CD14-positive monocyte (primary cell): ENCODE measurements at places on chromosomes 16 and 17.

- no peak for DNase-seq
Observed at GRCh38 chr17:66355510-66355909, 53.1 kb downstream of the PRKCA start.

- DNase-seq: no peak
Observed at GRCh38 chr16:22784690-22785214, 29.2 kb upstream of the HS3ST2 start.

DNA sequence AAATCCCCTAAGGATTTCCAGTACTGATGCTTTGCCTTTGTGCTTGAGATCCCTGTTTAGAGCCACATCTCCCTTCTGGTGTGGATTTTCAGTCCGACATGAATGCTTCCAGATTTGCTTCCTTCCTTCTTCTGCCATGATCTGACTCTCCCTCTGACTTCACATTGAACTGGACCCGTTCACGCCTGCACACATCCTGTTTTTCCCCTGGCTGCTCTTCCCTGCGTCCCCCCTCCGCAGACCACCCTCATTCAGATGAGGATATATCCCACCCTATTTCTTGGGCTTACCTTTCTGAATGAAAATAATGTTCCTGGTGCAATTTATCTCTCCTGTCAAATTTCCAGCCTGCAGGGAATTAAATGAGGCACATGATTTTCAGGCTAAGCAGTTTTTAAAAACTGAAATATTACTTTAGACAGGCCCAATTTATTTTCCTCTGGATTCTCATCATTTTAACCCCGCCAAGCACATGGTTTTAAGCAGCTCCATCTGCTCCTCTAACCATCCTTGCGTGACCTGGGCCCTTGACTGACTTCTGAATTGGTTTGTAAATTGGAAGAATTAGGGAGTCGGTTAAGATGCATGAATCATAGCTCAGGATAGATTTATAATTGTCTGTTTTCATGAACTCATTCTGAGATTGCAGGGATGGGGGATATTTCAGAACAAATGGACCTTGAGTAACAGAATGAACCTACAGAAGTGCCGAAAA, 59.2 kb downstream of the BMERB1 start:
- DNase-seq: no peak

- DNase-seq: peak; percentile 85
Observed at GRCh38 chr16:27315333-27316037, 1.7 kb downstream of the IL4R start.

DNA sequence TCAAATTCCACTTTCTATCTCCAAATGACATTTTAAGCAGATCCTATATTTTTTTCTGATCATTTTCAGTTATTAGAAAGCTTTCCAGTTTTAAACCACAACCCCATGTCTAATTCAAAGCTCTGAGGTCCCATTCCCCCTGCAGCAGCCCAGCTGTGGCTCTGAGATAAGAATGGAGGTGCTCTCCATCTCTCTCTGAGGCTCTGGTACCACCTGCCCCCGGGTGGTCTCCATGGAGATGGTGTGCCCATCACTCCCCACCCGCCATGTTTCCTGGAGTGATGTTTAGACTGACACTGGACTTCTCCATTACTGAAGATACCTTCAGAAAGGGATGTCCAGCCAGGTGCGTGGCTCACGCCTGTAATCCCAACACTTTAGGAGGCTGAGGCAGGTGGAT, 68.1 kb upstream of the SEC14L1 start:
- no peak for DNase-seq

DNA sequence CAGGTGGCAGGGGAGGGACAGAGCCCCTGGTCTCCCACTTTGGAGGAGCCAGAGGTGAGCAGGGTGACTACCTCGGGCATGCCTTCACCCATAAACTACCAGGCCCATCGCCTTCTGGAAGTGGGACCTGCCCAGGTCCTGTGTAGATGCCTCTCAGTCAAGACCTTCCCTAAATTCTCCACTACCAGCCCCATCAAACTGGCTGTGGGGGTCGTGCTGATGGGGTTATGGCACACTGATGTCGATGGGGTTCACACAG, 5.8 kb upstream of the RAB37 start:
- no peak for DNase-seq

GRCh38 chr16:35311475-35311874, 1852.1 kb downstream of the TP53TG3F start:
- DNase-seq: no peak

GRCh38 chr16:77302674-77303073, 103.5 kb downstream of the SYCE1L start:
- DNase-seq: no peak

DNA sequence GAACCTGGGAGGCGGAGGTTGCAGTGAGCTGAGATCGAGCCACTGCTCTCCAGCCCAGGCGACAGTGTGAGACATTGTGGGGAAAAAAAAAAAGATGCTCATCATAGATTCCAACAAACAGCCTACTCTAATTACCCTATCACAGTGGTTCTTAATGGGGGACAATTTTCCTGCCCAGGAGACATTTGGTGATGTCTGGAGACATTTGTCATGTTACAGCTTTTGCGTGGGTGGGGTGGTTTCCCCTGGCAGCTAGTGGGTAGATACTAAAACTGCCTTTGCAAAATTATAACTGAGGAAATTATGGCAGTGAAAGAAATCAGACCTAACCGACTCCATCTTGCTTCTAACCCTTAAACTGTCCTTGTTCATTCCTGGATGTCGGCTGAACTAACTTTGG, 92.5 kb upstream of the RBL2 start:
- DNase-seq: no peak

GRCh38 chr17:31329221-31329620, 7.8 kb upstream of the EVI2A start:
- no peak for DNase-seq

DNA sequence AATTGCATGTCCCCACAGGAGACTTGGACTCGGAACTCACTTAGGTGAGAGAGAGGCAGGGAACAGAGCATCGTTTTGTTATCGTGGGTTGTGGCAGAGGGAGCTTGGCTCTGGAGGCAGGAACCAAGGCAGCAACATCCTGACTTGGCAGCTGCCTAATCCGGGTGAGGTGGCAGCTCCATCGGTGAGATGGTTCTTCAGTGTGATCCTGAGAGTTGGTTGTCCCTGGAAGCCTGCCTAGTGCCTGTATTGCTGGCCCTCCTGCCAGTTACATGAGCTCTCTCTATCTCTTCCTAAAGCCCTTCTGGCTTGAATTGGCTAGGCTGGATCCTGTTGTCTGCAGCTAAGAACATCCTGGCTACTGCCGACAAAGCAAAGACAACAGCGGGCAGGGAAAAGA, 19.9 kb upstream of the SEC14L1 start:
- DNase-seq: no peak

GRCh38 chr17:8480011-8480976, 44.6 kb downstream of the NDEL1 start:
- no peak for DNase-seq

DNA sequence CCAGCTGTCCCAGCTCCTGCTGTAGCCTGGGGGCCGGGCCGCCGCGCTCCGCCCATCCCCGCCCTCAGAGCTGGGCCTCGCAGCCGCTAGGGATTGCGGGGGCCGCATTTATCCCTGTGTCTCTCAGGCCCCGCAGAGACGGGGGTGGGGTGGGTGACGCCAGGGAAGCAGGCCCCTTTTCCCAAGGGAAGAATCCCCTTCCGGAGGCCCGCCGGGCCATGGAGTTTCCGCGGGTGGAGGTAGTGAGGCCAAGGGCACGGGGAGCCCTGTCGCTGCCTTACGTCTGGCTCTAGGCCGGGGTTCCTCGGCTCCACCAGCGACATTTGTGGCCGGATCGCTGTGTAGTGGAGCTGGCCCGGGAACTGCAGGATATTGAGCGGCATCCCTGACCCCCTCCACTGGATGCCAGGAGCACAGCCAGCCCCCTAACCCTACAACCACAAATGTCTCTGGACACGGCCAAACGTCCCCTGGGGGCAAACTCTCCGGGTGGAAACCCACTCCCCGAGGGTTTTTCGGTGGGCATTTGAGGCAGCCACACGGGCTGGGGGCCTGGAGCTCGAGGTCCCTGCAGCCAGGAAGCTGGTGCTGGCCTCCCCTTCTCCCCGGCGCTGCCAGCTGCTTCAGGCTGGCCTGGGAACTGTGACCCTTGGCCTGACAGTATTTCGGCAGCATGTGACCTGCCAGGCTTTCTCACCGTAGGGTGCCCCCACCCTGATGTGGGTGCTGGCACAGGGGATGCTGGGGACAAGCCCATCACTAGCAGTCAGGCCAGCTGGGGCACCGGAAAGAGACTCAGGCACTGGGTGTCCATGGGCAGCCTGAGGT, 12.0 kb upstream of the CD300A start:
- DNase-seq: no peak

DNA sequence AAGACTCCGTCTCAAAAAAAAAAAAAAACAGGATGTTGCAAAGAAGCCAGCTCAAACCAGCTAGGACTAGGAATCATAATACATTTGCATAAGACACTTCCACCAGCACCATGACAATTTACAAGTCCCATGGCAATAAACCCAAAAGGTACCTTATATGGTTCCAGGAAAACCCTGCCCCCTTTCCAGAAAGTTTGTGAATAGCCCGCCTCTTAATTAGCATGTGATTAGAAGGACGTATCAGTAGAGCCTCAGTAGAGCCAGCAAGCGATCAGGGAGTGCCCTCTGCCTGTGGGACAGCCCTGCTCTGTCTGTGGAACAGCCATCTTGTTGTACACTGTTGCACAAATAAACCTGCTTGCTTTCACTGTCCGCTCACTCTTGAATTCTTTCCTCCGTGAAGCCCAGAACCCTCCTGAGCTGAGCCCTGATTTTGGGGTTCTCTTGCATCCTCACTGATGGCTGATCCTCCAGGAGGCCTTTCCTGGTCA, 14.0 kb downstream of the NUPR1 start:
- peak; percentile 71 for DNase-seq

- no peak for DNase-seq
Observed at GRCh38 chr17:74635418-74635817, 11.9 kb upstream of the CD300E start.

DNA sequence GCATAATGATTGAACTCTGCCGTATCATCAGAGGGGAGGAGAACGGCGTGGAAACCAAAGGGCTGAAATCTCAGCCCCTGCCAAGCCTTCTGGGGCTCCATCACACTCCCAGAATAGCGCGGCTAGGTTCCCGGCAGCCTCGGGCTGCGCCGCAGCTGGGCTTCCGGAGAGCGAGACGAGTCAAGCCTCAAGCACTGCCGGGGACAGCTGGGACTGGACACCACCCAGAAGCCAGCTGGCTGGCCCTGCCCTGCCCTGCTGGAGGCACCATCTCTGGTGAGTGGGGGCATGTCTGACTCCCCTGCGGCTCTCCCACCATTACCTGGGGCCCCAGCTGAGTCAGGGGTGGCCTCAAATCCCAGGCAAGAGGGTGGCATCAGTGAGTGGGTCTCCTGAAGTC, 7.2 kb upstream of the GPRC5C start:
- no peak for DNase-seq

GRCh38 chr16:82793528-82794245, 166.9 kb downstream of the CDH13 start:
- no peak for DNase-seq

GRCh38 chr17:48907713-48908046, 527 bp upstream of the UBE2Z start:
- peak; percentile 71 for DNase-seq

GRCh38 chr16:75251280-75252048, at the start of gene BCAR1:
Gene BCAR1, minus strand, starts transcription at chr16:75251624. Its CDS starts 142 bp downstream, at chr16:75251482.
- DNase-seq: no peak

DNA sequence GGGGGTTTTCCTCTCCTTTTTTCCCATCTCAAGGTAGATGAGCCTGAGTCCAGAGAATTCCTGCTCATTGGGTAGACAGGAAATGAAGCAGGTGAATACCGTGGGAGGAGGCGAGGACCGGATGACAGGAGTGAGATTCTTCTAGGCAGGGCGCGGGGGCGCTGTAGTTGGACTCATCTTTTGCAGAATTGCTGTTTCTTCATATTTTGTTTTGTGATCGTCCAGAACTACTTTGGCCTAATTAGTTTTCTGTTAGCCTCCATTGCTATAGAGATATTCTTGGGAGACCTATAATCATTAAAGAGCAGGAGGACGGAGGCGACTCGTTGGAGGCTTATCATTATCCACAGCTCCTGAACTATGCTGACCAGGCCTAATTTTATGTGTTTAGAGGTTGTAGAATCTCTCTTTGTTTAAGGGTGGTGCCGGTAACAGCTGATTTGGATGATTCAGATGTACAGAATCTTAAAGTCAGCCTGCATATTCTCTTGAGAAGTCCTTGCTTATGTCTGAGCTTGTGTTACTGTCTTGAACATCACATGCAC, 650 bp downstream of the ATP6V0A1 start:
- no peak for DNase-seq

DNA sequence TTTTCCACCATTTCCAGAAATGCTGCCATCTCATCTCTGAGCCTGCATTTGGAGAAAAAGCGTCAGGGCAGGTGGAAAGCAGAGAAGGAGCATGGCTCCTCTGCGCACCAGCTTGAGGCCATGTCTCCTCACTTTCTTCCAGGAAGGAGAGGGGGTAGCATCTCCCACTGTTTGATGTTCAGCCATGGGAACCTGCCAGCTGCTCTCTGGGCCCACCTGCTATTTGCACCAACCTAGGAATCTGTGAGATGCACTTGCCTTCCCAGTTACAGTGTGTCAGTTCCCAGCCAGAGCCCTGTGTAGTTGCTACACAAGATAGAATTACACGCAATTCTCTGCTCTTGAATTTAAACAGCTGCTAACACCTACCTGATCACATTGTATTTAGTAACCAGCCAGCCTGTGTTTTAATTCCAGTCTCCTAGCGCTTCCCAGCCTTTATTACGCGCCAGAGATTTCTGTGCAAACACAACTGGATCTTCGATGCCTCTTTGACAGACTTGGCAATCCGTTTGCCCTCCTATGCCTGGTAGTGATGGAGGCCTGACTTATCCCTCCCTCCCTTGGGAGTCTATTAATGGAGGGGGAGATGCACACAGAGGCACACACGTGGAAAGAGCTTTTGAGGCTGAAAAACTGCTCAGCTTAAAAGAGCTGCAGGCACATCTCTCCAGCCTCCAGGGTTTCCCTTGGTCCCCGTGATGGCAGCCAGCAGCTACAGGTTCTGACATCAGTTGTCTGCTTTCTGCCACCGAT, 98.1 kb upstream of the SEC14L1 start:
- no peak for DNase-seq

DNA sequence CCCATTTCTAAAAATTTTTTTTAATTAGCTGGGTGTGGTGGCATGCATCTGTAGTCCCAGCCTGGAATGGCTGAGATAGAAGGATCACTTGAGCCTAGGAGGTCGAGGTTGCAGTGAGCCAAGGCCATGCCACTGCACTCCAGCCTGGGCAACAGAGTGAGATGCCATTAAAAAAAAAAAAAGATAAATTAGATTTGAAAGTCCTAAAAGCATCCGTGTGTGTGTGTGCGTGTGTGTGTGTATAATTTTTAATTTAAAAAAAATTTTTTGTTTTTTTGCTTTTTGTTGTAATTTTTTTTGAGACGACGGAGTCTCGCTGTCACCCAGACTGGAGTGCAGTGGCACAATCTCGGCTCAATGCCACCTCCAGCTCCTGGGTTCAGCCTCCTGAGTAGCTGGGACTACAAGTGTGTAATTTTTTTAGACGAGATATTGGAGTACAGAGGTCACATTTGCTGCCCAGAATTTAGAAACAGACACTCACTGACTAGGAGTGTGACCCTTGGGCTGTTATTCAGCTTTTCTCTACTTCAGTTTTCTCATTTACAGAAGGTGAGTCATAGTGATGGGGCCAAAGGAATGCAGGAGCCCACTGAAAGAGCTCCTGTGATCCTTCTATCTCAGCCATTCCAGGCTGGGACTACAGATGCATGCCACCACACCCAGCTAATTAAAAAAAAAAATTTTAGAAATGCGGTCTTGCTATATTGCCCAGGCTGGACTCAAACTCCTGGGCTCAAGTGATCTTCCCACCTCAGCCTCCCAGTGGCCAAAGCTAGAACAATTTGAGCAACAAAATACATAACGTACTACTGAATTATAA, 25.5 kb upstream of the TBX4 start:
- no peak for DNase-seq

GRCh38 chr17:75012346-75013091, at the start of gene MRPL58:
Gene MRPL58, plus strand, starts transcription at chr17:75012670. Its CDS starts 17 bp downstream, at chr17:75012687.
- peak; percentile 76 for DNase-seq

- no peak for DNase-seq
Observed at GRCh38 chr17:75514299-75514918, 928 bp downstream of the CASKIN2 start.
